CD4-positive, alpha-beta T cell treated with Interleukin-1 beta for 1 hour (primary cell): ENCODE measurements at places on chromosomes 13 and 19.

- DNase-seq = no peak
Measured at GRCh38 chr13:31264151-31264550, 64.4 kb downstream of the B3GLCT start.

DNA sequence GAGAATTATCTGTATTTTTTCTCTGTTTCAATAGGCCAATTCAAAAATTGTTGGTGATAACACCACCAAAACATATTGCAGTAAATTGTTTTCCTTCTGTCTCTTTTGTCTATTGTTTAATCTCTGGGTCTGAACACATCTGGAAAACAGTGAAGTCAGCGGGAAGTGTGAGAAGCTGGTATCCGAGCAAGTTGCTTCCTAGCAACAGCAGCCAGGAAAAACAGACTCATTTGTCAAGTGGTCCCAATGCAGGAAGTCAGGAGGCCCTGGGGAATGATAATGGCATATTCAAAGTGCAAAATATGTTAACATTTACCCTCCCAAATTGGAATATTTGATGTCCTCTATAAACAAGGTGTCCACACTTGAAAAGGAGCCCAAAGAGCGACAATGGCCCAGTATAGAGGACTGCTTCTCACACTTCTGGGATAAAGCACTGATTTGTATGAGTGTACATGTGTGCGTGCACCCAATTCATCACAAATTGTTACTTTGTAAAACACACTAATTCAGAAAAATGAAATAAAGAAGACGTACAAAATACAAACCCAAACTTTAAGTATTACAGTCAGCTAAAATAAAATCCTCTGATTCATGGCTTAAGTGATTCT lies 515.0 kb downstream of the TBC1D4 start:
- DNase-seq = no peak

DNA sequence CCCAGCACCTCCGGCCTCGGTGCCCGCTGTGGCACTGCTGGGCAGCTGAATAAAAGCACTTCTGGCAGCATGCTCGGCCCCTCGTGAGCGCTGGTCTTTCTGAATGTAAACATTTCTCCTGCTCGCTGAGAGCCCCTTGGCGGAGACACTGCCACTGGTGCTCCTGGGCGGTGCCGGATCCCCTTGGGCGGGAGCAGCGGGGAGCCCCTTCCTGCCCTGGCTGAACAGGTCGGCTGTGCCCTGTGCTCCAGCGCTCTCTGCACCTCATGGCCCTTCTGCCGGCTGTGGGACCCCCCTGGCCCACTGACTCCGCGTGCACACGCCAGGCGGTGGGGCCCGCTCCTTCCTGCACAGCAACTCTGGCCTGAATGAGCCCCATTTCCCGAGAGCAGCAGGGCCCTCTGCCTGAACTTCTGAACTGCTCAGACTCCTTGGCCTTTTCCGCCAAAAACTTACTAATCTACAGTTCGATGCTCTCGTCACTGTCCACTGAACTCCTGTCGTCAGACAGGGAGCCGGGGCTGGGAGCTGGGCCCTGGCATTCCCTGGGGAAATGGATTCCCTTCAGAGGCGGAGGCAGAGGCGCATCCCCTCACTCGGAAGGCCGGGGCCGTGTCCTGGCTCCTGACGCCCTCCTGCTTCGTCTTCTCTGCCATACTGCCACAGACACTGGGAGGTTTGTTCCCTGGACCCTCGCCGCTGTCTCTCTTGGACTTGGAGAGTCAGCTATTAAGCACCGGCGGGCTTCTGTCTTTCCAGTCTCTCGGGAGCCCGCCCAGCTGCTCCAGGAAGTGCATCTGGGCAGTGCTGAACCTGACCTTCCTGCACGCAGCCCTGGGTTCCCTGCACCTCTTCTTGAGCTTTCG lies 14.2 kb downstream of the RB1 start:
- no peak for DNase-seq

- DNase-seq = no peak
Measured at GRCh38 chr13:70967564-70967963, 859.3 kb upstream of the KLHL1 start.

- no peak for DNase-seq
Measured at GRCh38 chr13:100382785-100383184, 205.8 kb downstream of the GGACT start.

- peak; percentile 45 for DNase-seq
Measured at GRCh38 chr13:27533155-27533643, 82.8 kb upstream of the MTIF3 start.

GRCh38 chr13:40494513-40494912 lies 171.9 kb downstream of the FOXO1 start:
- no peak for DNase-seq

DNA sequence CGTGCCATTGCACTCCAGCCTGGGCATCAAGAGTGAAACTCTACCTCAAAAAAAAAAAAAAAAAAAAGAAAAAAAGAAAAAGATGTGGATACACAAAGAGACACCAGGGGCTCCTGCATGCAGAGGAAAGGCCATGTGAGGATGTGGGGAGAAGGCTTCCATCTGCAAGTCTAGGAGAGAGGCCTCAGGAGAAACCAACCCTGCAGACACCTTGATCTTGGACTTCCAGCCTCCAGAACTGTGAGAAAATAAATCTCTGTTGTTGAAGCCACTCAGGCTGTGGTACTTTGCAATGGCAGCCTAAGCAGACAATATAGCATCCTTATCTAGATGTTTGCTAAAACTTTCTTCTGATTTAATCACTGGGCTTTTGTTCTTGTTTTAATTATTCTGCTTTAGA lies 50.3 kb downstream of the POLR1D start:
- DNase-seq = no peak

DNA sequence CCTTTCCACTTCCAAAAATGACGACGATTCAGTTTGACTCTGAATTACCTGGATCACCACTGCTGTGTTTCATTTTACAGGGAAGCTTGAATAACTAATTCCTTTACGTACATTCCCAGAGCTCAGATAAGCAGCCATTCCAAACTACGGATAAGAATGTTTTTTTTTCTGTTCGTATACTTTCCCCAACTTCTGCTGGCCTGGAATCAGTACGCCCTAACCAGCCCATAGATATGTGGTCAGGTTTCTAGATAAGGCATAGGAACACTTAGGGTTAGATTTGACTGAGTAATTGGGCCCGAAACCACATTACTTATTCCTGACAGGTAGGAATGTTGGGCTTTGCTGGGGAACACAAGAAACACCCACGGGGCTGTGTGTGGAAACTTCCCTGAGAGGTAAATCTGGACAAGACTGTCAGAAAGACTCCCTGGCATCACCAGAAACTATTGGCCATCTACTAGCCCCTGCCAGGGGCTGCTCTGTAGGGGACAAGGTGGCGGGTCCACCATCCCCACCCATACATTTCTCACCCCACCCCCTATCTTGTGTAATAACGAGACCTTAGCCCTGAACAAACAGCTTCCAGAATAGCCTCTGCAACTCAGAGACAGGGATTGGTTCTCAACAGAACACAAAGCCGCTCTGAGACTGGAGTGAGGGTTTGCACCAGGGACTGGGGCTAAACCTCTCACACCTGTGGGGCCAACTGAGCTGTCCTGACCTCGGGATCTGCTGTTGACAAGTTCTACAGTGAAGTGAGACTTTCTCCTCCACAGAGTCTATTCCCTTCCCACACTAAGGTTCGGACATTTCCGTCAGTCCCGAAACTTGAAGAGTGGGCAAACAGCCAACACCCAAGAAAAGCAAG lies 15.6 kb downstream of the RHPN2 start:
- DNase-seq = no peak

DNA sequence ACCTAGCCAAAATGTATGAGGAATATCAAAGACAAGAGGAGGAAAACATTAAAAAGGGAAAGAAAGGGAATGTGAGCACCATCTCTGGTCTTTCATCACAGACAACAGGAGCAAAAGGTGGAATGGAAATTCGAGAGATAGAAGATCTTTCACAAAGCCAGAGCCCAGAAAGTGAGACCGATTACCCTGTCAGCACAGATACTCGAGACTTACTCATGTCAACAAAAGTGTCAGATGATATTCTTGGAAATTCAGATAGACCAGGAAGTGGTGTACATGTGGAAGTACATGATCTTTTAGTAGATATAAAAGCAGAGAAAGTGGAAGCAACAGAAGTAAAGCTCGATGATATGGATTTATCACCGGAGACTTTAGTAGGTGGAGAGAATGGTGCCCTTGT lies 217.0 kb downstream of the NBEA start:
- DNase-seq = no peak

DNA sequence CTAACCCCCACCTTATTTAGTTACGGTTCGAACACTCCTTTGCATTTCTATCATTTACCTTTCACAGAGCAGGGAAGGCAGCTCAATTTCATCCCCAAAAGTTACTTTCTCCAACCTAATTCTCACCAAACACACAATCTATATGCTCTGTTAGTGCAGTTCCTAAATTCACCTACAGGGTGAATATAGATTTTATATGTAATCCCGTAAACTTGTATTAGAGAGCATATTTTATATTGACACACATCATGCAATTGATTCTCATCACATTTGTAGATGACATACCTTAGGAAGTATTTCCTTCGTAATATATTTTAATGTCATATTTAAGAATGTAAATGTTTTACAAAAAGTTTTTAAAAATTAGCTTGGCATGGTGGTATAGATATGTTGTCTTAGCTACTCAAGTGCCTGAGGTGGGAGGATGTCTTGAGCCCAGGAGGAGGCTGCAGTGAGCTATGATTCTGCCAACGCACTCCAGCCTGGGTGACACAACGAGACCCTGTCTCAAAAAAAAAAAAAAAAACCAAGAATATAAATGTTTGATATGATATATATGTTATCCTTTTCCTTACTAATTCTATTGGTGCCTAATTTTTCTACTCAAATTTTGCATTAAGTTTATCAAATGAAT lies 57.3 kb upstream of the TNFRSF19 start:
- no peak for DNase-seq

- peak; percentile 87 for DNase-seq
Measured at GRCh38 chr19:1252221-1252820, 3.9 kb downstream of the MIDN start.

DNA sequence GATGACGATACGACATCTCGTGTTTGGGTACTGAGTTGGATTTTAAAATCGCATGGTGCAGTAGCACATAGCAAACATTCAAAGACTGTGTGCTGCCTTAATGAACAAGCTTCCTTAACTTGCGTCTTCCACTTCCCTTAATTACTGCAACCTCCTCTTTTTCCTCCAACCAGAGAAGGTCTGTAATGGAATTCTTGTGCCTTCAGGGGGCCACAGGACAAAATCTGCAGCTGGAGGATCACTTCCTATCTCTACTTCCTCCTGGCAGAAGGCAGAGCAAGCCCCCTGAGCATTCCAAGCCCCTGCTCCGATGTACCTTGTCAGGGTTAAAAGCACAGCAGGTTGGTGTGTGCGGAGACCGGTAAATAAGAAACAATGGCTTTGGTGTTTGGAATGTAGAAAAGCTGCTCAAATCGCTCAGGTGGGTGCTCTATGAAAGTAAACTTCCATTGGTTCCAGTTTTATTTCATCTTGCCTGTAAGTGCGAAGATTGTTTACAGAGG lies 151.3 kb upstream of the UQCRFS1 start:
- no peak for DNase-seq

GRCh38 chr13:73481886-73482445 lies 423.2 kb downstream of the KLF5 start:
- DNase-seq = no peak

DNA sequence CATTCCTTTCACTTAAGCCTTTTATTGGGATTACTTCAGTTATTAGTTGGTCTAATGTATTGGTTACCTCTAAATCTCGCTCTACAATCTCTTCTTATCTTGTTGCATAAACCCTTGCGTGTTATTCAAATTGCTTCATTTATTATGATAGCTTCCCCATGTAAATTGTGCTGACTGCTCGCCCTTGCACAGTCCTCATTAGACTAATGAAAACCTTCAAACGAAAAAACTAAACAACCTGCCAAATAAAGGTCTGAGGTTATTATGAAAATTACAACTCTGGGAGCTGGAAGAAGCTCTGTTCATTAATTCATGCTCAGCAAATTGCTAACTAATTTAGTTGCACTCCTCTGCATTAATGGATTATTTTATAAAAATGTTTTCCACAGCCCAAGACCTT lies 320.1 kb downstream of the DACH1 start:
- DNase-seq = no peak

- no peak for DNase-seq
Measured at GRCh38 chr13:95644601-95645052, at the start of gene DZIP1. TSS of gene DZIP1 (minus strand) at chr13:95644706. CDS start at chr13:95642029, 2,677 bp downstream.

DNA sequence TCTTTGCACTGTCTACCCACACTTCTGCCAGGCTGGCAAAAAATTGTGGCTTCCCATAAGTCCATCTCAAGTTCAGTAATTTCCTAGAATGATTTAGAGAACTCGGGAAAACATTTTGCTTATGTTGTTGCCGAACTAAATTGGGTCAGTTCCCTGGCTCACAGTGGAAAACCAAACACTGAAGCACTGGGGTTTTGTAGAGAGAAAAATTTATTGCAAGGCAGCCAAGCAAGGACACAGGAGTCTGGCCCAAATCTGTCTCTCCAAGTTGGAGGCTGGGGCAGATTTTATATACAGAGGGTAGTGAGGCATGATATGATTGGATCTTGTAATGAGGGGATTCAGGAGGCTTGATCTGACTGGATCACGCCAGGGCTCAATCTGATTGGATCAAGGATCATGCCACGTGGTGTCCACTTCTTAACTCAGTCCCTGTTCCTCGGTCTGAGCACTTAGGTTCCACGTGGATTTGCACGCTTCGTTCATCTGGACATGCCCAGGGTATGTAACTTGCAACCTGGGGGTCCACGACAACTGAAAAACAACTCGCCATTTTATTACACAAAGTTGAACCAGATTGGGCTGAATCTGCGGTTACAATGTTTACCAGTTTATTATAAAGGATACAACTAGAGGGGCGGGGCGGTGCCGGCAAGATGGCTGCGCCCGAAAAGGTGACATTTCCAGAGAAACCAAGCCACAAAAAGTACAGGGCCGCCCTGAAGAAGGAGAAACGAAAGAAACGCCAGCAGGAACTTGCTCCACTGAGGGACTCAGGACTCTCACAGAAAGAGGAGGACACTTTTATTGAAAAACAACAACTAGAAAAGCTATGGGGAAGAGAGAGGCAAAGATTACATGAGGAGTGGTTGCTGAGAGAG lies 7.3 kb downstream of the CD209 start:
- no peak for DNase-seq

DNA sequence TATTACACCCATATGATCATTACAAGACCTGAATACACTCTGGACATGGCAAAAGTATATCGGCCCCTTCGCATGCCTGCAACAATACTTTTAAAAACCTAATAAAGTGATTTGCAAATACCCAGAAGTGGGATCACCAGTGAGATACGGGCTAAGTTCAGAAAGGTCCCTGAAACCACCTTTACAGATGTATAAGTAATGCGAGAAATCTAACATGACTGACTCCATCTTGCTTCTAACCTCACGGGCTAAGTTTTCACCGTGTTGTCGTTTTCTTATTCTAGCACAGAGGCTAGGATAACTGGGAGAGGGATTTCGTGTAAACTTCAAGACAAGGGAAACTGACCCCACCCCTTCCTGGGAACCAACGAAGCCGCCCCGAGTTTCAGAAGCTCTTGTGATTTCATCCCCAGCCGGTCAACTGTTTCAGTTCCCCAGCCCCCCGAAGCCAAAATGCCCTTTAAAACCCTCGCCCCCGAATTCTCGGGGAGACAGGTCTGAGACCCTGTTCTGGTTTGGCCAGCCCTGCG lies 703 bp downstream of the NEK3 start:
- DNase-seq = no peak

- no peak for DNase-seq
Measured at GRCh38 chr13:26424181-26424580, 133.3 kb upstream of the WASF3 start.
